T1000 (cell line): ENCODE measurements at places on chromosomes 13 and 19.

GRCh38 chr19:5932609-5933262, 18.7 kb downstream of the CAPS start:
- no peak for DNase-seq

GRCh38 chr19:8261347-8261746, 46.8 kb downstream of the CD320 start:
- DNase-seq: no peak

GRCh38 chr13:21753117-21753729, 82.3 kb downstream of the FGF9 start:
- no peak for DNase-seq

GRCh38 chr13:75636436-75637180, 478 bp downstream of the LMO7 start:
- DNase-seq: no peak

GRCh38 chr13:41587490-41587889, 130.1 kb downstream of the RGCC start:
- DNase-seq: no peak

DNA sequence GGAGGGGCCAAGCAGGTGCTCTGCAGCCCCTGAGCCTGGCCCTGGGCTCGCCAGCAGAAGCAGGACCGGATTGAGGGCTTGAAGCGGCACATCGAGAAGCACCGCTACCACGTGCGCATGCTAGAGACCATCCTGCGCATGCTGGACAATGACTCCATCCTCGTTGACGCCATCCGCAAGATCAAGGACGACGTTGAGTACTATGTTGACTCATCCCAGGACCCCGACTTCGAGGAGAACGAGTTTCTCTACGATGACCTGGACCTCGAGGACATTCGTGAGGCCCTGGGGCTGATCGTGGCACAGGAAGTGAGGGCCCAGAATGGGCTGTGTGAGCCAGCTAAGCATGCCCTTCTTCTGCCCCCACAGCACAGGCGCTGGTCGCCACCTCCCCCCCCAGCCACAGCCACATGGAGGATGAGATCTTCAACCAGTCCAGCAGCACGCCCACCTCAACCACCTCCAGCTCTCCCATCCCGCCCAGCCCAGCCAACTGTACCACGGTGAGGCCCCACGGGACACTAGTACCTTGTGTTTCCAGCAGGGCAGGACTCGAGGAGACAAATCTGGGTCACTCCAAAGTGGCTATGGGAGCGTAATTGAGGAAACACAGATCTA, 8.1 kb downstream of the CNOT3 start:
- no peak for DNase-seq

GRCh38 chr19:19170053-19170872, at the start of gene MEF2B:
Gene MEF2B (minus strand): TSS chr19:19170263. CDS start chr19:19150735, 19,528 bp downstream.
- no peak for DNase-seq

DNA sequence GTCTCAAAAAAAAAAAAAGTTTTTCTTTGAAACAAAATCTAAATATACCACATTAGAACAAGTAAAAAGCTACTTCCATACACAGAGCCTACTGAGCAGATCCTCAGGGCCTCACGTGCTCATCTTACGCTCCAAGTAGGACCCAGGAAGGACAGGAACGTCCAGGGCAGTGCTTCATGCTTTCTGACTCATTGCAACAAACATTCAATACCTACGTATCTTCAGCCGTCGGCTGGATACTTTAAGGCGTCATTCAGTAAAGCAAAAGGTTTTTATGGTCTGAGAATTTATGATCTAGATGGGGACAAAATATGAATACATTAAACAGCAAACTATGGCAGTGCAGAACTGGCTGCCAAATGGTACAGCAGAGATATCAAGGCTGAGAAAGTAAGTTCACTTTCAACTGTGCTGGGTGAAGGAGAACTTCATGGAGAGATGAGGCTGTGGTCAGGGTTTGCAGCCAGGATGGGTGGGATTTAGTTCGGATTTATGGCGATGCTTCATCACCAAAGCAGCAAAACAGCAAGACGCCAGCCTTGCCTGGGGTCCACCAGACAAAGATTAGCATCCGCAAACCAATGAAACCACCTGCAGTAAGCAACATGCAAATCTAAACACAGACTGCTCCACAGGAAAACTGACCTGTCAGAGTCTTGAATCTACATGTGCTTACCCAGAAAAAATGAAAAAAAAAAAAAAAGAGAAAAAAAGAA, 20.5 kb downstream of the CARS2 start:
- no peak for DNase-seq

- DNase-seq: no peak
Measured at GRCh38 chr13:40598569-40598968, 67.9 kb downstream of the FOXO1 start.

- no peak for DNase-seq
Measured at GRCh38 chr19:23802290-23802689, 43.6 kb upstream of the ZNF681 start.

- no peak for DNase-seq
Measured at GRCh38 chr19:17037966-17038500, 11.4 kb upstream of the CPAMD8 start.

GRCh38 chr19:13417054-13417453, 89.2 kb downstream of the CACNA1A start:
- no peak for DNase-seq

- DNase-seq: no peak
Measured at GRCh38 chr13:91212231-91212630, 135.3 kb upstream of the MIR17HG start.

GRCh38 chr19:5352229-5352763, 11.7 kb upstream of the PTPRS start:
- DNase-seq: no peak

DNA sequence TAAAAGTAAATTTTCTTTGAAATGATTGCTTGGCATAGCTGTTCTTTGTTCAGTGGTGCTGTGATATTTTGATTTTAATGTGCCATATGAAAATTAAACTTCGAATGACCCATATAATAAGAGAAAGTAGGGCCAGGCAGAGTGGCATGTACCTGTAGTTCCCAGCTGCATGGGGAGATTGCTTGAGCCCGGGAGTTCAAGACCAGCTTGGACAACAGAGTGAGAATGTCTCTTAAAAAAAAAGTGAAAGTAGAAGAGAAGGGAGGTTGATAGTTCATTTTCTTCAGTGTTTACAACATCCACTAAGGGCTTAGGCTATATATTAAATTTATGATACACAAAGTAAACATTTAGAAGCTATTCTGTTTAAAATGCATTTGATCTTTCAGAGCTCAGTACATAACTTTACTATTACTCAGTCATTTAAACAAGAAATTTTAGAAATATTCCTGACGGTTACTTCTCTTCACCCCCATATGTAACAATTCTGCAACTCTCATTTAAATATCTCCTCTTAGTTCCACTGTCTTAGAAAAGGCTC, 17.2 kb upstream of the RFC3 start:
- DNase-seq: no peak
